ENCODE measurements at places on chromosomes 7 and 10.

DNA sequence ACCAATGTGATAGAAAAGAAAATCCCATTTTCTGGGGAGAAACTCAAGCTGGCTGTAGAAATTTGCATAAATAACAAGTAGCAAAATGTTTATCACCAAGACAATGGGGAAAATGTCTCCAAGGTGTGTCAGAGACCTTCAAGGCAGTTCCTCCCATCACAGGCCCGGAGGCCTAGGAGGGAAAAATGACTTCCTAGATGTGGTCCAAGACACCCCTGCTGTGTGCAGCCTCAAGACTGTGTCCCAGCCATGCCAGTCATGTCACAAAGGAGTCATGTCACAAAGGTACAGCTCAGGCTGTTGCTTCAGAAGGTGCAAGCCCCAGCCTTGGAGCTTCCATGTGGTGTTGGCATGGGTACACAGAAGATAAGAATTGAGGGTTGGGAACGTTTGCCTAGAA, 33.7 kb upstream of the THSD7A start:
- no peaks in the 10 kb centered on the region for H3K4me1 ChIP-seq
- no peak overlapping the region for H3K4me3 ChIP-seq
- H3K36me3 ChIP-seq, result no peaks in the 10 kb centered on the region
- no peak for DNase-seq
- no peak overlapping the region for H3K27ac ChIP-seq

DNA sequence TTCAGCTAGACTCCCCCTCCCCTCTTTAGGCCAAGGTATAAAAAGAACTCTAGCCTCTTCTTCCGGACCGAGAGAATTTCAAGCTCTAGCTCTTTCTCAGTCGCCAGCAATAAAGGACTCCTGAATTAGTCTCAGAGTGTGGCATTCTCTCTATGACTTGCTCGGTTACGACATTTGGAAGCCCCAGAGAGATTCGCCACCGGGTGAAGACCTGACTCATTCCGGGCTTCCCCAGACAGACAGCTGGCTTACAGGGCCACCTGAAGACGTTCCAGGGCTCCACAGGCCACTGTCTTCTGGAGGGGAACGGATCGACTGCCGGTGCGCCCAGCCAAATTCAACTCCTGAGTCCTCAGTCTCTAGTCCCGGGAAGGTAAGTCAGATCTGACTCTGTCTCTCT, at the start of gene AKR1B15:
Gene AKR1B15 (plus strand): TSS at position 234 of the 400 bp plus-strand sequence. CDS start 15,510 bp downstream, outside the sequence.
- no peak within 1 kb of the TSS for H3K27ac ChIP-seq
- no peaks in the 10 kb centered on the region for H3K4me1 ChIP-seq
- peaks cover 6% of the 10 kb centered on the region for H3K27me3 ChIP-seq
- H3K36me3 ChIP-seq, result no peaks in the 10 kb centered on the region

GRCh38 chr7:32034052-32034451, 36.2 kb downstream of the PDE1C start:
- no peaks in the 10 kb centered on the region for H3K36me3 ChIP-seq
- DNase-seq, result no peak
- no peaks in the 10 kb centered on the region for H3K4me1 ChIP-seq
- no peaks in the 10 kb centered on the region for H3K27me3 ChIP-seq
- no peak overlapping the region for H3K27ac ChIP-seq

DNA sequence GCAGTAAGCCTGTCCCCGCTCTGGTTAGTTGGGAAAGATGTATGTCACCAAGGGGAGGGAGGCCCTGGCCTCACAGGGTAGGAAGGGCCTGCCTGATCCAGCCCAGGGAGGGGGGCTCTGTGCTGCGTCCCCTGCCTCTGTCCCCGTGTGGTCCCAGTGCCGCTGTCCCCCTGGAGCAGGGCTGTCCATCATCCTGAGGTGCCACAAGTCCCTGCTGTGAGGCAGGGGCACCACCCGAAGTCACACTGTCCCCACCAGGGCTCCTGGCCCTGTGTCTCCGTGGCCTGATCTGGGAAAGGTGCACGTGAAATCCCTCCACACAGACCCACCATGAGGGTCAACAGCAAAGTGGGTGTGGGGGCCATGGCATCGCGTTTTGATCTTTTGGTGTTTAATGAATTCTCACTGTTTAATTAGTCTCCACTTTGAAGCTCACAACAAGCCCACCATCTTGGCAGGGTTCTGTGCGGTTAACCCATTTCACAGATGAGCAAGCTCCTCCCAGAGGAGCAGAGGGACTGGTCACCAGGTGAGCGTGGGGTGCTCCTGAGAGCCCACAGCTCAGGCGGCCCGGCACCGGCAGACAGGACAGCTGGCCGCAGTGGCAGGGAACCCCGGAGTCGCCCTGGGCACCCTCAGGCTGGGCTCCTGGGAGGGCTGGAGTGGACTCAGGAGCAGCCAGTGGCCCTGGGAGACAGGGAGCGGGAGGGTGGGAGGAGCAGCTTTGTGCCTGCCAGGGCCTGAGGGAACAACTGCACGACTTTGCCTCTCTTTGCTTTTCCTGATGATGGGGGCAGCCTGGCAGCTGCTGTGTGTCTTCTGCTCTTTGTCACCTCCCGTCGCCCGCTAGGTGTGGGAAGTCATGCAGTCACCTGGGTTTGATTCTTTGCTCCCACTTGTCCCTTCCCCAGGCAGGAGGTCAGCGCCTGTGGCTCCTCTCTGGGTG, 12.0 kb upstream of the CRYGN start:
- no peak for DNase-seq
- no peak overlapping the region for H3K4me3 ChIP-seq
- no peaks in the 10 kb centered on the region for H3K36me3 ChIP-seq
- H3K27me3 ChIP-seq, result no peaks in the 10 kb centered on the region
- peaks cover 2% of the 10 kb centered on the region for H3K4me1 ChIP-seq

GRCh38 chr10:14860791-14861190, 17.9 kb upstream of the SUV39H2 start:
- H3K27me3 ChIP-seq, result no peaks in the 10 kb centered on the region
- H3K4me3 ChIP-seq, result no peak overlapping the region
- H3K4me1 ChIP-seq, result no peaks in the 10 kb centered on the region
- no peak overlapping the region for H3K27ac ChIP-seq
- DNase-seq, result no peak
- H3K36me3 ChIP-seq, result peaks cover 26% of the 10 kb centered on the region

DNA sequence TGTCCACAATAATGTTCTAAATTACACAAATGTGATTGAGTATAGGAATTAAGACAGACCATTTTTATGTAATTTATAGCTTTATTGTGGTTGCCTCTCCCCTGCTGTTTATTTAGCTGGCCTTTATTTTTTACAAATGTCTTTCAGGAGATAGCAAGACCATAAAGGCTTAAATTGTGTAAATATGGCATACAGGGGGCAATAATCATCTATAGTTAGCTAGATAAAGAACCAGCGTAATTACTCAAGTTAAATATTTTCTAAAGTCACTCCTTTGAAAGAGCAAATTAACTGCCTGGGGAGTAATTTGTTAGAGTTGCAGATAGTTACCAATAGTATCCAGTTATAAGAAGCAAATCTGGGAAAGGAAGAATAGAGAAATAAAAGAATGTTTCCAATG, at the start of gene MALRD1:
Gene MALRD1 (plus strand): TSS at position 313 of the 400 bp plus-strand sequence. CDS start 138 bp downstream, outside the sequence.
- DNase-seq, result no peak
- no peaks in the 10 kb centered on the region for H3K4me1 ChIP-seq
- no peak within 1 kb of the TSS for H3K27ac ChIP-seq

DNA sequence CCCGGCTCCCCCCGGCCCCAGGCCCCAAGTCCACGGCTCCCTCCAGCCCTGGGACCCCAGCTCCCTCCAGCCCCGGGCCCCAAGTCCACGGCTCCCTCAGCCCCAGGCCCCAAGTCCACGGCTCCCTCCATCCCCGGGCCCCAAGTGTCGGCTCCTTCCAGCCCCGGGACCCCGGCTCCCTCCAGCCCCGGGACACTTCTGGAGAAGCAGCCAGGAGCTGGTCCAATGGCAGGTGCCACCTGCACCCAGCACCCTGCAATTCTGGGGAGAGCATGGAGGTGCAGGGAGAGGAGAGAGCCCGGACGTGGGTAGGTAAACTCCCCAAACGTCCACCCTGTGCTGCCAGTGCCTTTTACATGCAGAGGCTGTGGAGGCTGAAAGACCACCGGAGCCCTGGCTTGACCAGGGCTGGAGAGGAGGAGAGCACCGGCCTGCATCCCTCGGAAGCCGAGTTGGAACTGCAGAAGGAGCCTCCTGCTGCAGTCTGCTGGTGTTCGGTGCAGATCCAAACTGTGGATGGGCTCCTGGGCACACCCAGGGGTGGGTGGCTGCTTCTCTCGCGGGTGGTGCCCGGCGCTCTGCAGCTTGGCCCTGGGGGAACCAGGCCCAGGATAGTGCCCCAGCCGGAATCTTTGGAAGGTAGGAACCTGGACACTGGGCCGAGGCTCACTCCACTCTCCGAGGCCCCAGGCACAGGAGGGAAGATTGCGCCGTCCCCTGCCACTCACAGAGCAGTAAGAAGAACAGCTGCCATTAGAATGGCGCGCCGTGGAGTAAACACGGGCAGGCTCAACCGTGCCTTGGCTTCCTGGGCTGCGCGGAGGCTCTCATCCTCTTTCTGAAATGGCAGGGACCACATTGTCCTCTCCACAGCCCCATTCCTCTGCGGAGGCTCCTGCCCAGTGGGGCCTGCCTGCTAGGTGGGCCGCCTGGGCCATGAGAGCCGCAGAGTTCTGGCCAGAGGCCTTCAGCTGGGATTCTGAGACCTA, 14.7 kb downstream of the SHH start:
- no peak for DNase-seq
- H3K27ac ChIP-seq, result no peak overlapping the region
- H3K4me1 ChIP-seq, result peaks cover 3% of the 10 kb centered on the region

GRCh38 chr7:106089647-106090046, 22.5 kb downstream of the SYPL1 start:
- no peak overlapping the region for H3K4me3 ChIP-seq
- no peak for DNase-seq
- H3K36me3 ChIP-seq, result peaks cover 11% of the 10 kb centered on the region
- H3K27ac ChIP-seq, result no peak overlapping the region
- no peaks in the 10 kb centered on the region for H3K27me3 ChIP-seq

DNA sequence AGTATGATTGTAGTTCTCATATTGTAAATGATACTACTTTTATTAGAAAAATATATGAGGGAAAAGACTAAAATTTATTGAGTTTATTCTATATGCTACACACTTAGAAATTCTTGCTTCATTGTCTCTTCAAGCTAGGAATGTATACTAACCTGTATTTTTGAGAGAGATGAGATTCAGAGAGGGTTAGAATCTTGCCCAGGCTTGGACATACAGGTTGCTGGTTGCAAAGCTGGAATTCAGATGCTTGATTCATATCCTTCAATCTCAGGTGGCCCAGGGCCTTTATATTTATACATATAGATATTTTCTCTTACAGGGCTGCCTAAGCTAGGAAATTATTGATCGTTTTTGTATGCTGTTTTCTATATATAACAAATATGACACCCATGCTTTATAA, 324.2 kb downstream of the CDK14 start:
- H3K36me3 ChIP-seq, result no peaks in the 10 kb centered on the region
- no peaks in the 10 kb centered on the region for H3K27me3 ChIP-seq
- no peak overlapping the region for H3K4me3 ChIP-seq
- H3K4me1 ChIP-seq, result no peaks in the 10 kb centered on the region

- H3K27ac ChIP-seq, result no peak overlapping the region
- no peaks in the 10 kb centered on the region for H3K4me1 ChIP-seq
- no peak for DNase-seq
- H3K4me3 ChIP-seq, result no peak overlapping the region
- no peaks in the 10 kb centered on the region for H3K36me3 ChIP-seq
- H3K27me3 ChIP-seq, result no peaks in the 10 kb centered on the region
These were observed 11.0 kb upstream of the ZNF22 start for GRCh38 chr10:44989597-44990301.

DNA sequence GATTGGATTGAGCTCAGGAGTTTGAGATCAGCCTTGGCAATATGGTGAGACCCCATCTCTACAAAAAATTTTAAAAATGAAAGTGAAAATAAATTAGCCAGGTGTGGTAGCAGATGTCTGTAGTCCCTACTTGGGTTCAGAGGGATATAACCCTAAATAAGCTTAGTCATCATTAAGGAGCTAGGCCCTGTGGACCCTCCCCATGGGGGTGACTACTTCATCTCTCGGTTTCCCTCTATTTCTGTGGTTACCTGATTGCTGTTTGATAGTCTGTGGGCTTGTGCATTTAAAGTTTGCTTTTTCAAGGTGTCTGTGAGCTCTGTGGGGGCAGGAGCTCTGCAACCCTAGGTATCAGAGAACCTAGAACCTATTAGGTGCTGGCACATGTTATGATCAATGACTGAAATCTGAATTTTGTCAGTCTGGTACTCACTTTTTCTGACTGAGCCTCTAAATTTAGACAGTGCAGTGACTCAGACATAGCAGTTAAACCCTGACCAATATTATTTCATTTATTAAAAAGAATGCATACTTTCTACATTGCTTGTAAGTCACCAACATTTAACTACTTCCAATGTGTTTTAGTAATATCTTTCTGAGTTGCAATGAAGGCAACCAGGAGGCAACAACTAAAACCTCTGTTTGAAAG, 8.1 kb upstream of the CUZD1 start:
- H3K36me3 ChIP-seq, result peaks cover 10% of the 10 kb centered on the region
- no peak overlapping the region for H3K4me3 ChIP-seq
- H3K27ac ChIP-seq, result no peak overlapping the region
- H3K27me3 ChIP-seq, result no peaks in the 10 kb centered on the region
- no peak for DNase-seq
- no peaks in the 10 kb centered on the region for H3K4me1 ChIP-seq

GRCh38 chr7:140577651-140578050, 63.0 kb downstream of the DENND2A start:
- no peaks in the 10 kb centered on the region for H3K27me3 ChIP-seq
- no peaks in the 10 kb centered on the region for H3K4me1 ChIP-seq
- H3K27ac ChIP-seq, result no peak overlapping the region
- H3K4me3 ChIP-seq, result no peak overlapping the region
- no peak for DNase-seq
- no peaks in the 10 kb centered on the region for H3K36me3 ChIP-seq

DNA sequence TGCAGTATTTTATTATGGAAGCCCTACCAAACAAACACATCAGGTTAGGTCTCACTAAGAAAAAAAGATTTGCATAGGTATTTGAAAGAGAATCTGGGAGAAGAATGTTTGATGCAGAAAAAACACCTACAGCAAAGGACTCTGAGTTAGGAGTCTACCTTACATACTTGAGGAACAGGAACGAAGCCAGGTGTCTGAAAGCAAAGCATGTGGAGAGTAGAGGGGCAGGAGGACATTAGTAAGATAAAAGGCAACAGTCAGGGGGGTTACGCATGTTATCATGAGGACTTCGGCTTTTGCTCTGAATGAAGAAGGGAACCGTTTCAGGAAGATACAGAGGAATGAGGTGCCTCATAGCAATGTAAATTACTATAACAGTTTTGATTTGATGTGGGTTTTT, 87.9 kb upstream of the PTER start:
- H3K4me3 ChIP-seq, result no peak overlapping the region
- DNase-seq, result no peak
- H3K36me3 ChIP-seq, result no peaks in the 10 kb centered on the region
- no peaks in the 10 kb centered on the region for H3K4me1 ChIP-seq
- H3K27me3 ChIP-seq, result no peaks in the 10 kb centered on the region

DNA sequence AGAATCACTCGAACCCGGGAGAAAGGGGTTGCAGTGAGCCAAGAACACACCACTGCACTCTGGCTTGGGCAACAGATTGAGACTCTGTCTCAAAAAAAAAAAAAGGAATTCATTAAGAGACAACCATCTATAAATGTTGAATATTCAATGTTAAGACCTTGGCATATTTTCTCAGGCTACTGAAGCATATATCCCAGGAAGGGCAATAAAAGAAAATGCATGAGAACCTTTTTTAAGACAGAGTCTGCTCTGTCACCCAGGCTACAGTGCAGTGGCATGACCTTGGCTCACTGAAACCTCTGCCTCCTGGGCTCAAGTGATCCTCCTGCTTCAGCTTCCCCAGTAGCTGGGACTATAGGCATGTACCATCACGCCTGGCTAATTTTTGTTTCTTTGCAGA, 165.0 kb downstream of the JMJD1C start:
- H3K27me3 ChIP-seq, result no peaks in the 10 kb centered on the region
- H3K36me3 ChIP-seq, result no peaks in the 10 kb centered on the region
- no peak for DNase-seq

Measured in effector memory CD4-positive, alpha-beta T cell (primary cell).